ENCODE measurements at places on chromosomes 7 and 10.
A peak's percentile ranks its signal among the peaks of the same experiment; 100 is the strongest.

DNA sequence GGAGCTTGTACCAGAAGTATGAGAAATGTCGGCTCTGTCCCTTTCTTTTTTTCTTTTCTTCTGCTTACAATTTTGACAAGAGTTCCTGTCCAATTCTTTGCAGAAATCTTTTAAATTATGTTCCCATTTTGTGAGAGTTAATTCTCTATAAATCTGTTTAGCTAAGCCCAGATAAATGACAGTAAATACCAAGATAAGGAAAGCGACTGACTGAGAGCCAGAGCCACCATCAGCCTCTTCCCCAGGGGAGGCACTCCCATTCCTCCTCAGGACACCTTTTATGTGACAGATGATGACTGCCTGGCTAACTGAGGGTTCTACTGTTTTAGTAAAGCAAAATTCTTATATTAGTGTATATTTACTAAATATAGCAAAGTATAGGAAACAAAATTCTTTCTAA, 6.9 kb upstream of the GGCT start:
- no peak for DNase-seq

DNA sequence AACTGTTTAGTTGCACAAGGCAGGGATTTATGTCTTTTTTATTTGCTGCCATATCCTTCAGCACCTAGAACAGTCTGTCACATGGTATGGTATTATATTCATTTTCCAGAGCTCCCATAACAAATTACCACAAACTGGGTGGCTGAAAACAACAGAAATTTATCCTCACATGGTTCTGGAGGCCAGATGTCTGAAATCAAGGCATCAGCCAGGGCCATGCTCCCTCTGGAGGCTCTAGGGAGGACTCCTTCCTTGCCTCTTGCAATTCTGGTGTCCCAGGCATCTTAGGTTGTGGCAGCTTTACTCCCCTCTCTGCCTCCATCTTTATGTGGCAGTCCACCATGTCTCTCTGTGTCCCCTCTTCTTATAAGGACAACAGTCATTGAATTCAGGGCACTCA, 43.1 kb downstream of the MET start:
- no peak for DNase-seq

DNA sequence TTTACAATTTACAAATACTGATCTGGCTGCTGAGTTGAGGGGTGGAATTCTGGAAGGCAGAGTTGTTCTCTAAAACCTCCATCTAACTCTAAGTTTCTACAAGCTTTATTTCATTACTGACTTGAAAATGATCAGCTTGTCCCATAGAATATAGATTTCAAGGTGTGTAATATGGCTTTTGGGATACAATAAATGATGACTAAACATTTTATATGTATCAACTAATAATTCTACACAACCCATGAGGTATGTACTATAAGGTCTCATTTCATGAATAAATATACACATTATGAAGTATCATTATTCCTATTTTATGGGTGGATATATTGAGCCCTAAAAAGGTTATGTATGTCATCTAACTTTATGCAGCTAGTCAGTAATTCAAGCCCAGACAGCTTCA, 1214.3 kb upstream of the SORCS1 start:
- no peak for DNase-seq

GRCh38 chr7:149197675-149198074, 2.3 kb downstream of the ZNF282 start:
- DNase-seq: no peak

GRCh38 chr10:33238643-33239042, 95.8 kb downstream of the NRP1 start:
- no peak for DNase-seq

- DNase-seq: no peak
Measured at GRCh38 chr7:142945001-142945400, 5.7 kb downstream of the LLCFC1 start.

DNA sequence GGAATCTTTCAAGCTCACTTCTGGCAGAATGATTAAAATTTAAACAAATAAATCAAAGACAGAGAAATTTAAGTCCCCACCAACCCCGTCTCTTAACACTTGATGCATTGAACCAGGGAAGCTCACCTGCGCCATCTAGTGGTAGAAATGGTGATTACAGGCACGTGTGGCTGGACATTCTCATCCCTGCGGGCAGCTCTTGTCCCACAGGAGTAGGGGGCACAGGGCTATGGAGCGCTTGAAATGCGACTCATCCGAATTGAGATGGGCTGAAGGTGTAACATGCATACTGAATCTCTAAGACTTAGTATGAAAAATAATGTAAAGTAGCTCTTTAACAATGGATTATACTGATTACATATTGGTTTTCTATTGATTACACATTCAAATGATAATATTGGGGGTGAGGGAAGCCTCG, 24.8 kb upstream of the SLIT1 start:
- peak; percentile 86 for DNase-seq

GRCh38 chr7:31633467-31633866, 53.5 kb upstream of the PPP1R17 start:
- DNase-seq: no peak

DNA sequence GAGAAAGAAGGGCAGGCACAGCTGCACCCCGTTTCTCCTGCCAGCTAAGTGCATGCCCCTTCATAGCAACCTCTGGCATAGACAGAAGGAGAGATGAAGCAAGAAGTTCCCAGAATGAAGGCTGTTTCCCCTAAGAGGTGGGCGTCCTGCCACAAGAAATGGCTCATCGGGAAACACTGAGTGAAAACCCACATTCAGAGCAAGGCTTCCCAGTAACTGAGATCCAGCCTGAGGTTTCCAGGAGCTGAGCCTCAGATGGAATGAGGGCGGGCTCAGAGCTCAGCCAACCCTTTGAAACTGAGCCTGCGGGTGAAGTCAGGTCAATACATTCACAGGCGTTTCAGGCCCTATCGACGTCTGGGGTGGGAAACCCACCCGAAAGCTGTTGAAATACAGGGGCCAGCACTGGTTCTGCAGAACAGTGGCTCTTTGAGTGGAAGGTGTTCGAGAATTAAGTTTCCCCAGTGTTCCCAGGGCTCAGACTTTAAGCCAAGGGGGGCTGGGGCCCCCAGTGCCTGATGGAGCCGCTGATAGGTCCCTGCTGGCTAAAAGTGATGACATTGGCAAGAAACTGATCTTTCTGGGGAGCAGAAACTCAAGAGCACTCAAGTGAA, 510.2 kb downstream of the RPS24 start:
- DNase-seq: no peak

DNA sequence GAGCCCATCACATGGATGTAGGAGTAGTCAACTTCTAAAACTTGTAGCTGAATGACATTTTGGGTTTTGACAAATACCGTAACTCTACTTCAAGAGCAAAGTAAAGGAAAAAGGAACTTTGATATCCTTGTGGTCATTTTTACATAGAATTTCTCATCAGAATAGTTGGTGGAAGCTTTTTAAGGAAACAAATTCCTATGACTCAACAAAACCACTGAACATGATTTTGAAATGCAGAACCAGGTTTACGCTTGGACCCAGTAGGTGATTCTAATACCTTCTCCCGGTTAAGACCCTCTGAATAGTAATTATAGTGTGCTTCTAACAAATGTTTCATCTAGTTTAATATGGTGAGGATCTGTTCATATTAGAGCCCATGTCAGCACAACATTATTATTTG, 307.8 kb downstream of the GPR37 start:
- no peak for DNase-seq

DNA sequence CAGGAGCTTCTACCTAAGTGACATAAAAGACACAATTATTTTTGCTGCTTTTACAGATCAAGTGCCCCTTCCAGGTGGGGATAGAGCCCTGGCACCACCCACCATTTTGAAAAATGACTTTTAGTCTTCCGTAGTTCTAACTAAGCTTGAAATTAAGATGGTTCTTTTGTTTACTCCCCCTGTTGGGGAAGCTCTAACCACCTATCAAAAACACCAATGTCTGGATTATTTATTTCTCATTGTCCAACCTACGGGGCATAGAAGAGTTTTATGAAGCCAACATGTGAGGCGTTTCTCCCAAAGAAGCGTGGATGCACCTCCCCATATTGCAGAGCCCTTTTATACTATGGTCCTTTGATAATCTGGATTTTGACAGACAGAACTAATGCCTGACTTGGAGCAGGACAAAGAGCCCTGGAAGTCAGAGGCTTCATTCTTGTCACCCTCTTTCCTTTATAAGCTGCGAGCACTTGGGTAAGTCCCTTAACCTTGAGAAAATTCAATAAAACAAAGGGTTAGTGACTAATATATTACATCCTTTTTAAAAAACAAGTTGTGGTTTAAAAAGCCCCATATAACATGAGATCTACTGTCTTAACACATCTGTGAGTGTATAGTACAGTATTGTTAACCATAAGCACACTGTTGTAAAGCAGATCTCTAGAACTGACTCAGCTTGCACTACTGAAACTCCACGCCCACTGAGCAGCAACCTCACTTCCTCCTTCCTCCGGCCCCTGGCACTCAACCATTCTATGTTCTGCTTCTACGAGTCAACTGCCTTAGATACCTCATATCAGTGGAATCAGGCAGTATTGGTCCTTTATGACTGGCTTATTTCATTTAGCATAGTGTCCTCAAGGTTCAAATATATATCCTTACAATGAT, 67.5 kb downstream of the ATXN7L1 start:
- no peak for DNase-seq

- no peak for DNase-seq
Measured at GRCh38 chr7:25527665-25528170, 299.4 kb upstream of the NPVF start.

DNA sequence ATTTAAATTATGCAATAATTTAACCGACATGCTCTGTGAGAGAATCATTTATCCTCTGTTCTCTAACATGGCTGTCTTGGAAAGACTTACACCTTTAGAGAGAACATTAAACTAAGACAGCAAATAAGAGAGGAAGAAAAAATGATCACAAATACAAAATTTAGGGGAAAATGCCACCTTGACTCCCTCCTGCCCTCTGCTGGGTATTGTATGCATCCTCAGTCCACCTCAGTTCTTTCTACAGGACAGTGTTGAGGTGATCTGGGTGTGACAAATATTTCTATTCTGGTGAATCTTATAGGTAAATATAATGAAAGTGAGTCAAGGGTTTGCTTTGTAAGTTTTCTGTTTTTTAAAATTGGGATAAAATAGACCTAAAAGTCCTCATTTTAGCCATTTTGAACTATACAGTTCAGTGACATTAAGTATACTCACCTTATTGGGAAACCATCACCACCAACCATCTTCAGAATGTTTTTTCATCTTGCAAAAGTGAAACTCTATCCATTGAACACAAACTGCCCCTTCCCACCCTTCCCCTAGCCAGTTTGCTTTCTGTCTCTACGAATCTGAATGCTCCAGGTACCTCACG, 61.5 kb upstream of the ELMO1 start:
- DNase-seq: no peak

GRCh38 chr10:23338886-23339285, 5.7 kb downstream of the C10orf67 start:
- no peak for DNase-seq
